ENCODE measurements at places on chromosomes 2 and 18.

DNA sequence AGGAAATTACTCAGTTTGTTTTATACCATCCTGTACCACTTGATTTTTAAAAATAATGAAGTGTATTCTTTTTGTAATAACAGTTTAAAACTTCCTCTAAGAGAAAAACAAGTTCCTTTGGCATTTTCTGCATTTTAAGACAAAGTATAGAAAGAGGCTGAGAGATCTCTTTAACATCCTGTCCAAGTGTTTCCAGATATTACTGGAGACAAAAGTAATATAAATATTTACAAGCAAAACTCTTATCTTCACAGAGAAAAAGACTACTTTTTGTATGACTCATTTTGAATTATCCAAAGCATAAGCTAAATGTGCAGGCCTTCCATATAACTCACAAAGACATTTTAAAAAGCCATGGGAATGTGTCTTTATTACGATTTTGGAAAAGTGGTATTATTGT is 221.1 kb downstream of the RDH14 start:
- DNase-seq: no peak

- DNase-seq: no peak
Observed at GRCh38 chr2:111231532-111232252, 111.0 kb downstream of the BCL2L11 start.

GRCh38 chr2:70659551-70659950 is 105.9 kb upstream of the TGFA start:
- DNase-seq: no peak

- DNase-seq: no peak
Observed at GRCh38 chr2:126809340-126809739, 89.3 kb upstream of the TEX51 start.

DNA sequence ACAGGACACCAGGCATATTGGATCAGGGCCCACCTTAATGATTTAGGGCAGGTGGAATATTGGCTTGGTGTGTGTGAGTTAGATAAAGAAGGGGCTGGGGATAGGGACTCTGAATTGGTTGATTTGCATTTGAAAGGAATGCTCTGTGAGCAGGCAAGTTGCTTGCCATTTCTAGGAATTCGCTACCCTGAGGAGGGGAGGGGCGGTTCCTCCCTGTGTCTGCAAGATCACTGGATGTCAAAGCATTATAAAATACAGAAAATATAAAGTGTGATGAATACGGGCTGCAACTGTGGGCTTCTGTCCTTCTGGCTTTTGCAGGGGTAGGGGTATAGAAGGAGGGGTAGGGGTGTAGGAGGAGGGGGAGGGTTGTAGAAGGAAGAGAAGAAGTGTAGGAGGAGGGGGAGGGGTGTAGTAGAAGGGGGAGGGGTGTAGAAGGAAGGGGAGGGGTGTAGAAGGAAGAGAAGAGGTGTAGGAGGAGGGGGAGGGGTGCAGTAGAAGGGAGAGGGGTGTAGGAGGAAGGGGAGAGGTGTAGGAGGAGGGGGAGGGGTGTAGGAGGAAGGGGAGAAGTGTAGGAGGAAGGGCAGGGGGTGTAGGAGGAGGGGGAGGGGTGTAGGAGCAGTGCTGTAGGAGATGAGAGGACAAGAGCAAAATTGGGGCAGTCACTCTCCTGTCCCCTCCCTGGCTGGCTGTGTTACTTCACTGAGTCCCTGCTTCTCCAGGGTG is 238.0 kb upstream of the COPS8 start:
- DNase-seq: no peak

- no peak for DNase-seq
Observed at GRCh38 chr2:241618296-241618805, 18.6 kb downstream of the THAP4 start.

DNA sequence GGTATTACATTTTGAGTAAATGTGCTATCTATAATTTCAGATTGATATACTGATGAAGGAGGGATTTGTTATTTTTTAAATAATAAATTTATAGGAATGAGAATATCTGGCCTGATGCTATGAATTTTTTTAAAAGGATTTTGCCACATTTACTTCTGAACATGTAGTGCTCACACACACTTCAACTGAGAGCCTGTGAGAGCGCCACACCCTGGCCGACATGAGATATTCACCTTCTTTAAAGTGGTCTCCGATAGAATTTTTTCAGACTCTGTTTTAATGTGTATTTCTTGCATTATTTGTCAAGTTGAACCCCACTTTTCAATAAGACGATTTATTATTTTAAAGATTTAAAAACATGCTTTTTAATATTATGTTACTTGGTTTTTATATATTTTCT is 813.3 kb downstream of the DCC start:
- no peak for DNase-seq

DNA sequence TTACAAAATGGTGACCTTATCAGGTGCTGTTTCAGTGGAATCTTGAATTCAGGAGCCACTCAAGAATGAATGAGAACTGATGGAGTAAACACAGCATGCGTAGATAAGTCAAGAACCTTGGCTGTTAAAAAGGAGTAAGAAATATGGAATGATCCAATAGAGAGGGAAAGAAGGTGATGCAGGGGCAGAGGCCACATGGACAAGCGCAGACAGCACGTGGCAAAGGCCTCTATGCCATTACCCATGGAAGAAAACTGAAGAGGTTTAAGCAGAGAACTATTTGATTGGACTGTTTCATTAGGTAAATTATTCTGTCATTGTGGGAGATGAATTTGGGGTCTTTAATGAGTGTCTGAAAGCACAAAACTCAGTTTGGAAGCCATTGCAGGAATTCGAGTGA is 142.4 kb upstream of the RASGRP3 start:
- DNase-seq: no peak

DNA sequence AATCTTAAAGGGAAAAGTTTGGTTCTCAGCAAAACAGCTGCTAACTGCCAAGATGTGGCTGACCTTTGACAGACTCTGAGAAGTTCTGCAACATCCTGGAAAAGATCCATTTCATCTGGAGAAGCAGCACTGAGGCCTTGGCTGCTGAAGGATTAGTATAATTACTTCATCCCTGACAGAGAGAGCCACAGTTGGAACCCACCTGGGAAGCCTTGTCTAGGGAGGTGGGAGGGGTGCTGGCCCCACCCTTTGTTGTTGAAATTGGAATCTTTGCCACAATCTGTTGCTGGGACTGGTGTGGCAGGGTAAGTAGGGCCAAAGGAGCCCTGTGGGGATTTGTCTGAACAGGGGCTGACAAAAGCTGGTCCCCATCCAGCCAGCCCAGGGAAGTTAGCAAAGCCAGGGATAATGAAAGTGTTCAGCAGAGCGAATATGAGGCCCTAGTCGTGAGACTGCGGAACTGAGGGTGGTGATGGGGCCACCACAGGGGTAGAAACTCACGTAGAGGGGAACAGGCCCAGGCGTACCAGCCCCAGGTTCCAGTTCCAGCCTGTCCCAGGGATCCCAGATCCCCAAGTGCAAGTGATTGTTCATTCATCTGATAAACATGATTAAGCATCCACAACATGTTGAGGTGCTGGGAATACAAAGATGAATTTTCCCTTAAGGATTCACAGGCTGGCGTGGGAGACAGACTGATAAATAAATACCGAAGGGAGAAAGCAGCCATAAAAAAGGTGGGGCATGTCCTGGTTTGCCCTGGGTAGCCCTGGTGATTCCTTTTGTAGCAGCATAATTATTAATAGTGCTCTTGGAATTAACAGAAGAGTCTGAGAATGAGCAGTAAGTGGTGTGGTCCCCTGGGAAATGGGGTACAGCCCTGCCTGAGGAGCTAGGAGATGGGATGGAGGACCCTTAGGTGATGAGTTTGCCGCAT is 60.0 kb downstream of the MYO1B start:
- DNase-seq: peak; percentile 90

DNA sequence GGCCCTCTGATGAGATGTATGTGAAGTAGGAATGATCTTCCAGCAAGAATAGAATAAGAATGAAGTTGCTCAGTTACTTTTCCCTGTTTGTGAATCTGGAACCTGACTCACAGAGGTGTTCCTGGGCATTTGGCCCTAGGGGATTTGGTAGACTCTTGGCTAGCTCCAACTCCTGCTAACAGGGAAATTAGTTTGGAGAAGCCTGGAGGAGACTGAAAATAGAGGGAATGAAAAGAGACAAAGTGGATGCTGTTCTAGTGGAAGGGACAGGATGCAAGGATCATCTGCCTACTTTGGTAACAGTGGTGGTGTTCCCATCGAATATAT is 19.6 kb downstream of the TMEM17 start:
- no peak for DNase-seq

DNA sequence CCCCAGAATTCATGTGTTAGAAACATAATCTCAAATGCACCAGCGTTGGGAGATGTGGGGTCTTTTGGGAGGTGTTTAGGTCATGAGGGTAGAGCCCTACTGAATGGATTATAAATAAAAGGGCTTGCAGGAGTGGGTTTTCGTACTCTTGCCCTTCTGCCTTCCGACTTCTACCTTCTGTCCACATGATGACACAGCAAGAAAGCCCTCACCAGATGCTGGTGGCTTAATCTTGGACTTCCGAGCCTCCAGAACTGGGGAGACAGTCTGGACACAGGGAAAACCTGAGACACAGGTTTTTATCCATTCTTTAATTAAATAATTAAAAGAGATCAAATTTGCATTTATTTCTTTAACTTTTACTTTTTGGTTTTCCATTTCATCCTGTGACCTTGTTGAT is 87.8 kb downstream of the DIS3L2 start:
- DNase-seq: no peak

DNA sequence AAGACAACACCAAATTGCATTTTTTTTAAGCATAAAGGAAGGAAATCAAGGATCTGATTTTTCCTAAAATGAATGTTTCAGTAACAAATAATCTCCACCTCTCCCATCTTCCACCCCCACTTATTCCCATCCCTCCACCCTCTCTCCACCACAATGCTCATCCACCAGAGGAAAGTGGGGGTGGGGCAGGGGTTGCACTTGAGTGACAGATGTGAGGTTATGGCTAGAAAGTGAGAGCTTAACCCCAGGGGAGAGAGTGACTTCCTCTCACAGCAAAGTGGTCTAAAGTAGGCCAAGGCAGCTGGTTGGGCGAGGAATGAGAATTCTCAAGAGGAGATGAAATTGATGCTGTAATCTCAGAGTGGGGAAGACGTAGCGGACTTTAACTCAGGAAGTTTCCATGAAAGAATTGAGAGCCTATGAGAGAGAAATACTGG is 104.7 kb downstream of the HNRNPLL start:
- no peak for DNase-seq

- no peak for DNase-seq
Observed at GRCh38 chr2:6937582-6937981, 20.4 kb downstream of the RNF144A start.

- no peak for DNase-seq
Observed at GRCh38 chr18:24199372-24199962, 60.6 kb downstream of the CABYR start.

GRCh38 chr2:205358351-205358815 is 323.9 kb upstream of the NRP2 start:
- DNase-seq: peak; percentile 53

- DNase-seq: no peak
Observed at GRCh38 chr2:69300650-69301049, 86.4 kb downstream of the GFPT1 start.
